ENCODE measurements at places on chromosomes 16 and 17.

GRCh38 chr17:75752405-75752709 lies 12.6 kb downstream of the GALK1 start:
- no peak for DNase-seq

DNA sequence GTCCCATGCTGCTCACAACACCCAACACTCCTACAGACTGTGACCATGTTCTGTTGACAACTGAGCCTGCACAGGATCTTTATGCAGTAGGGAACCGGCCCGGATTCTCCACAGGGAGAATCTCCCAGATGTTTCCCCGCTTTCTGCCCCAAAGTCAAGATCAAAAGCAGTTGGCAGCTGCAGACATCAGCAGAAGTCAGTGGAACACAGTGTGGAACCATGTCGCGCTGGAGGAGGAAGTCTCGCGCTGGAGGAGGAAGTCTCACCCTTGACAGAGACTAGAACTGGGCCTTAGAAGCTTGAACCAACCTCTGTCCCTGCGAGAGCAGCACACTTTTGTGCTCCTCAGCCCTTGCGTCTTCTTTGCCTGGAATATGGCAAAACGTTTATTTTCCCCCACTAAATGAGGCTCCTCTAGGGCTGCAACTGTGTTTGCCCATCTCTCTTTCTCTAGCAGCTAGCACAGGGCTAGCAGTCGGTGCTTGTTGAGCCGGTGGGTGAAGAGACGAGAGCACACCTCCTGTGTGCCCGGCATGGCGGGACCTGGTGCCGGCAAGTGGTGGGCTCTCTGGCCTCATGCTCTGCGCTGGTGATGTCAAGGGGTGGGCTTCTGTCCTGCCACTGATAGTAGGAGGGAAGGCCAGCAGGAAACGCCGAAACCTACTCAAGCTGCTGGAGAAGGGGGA lies 2.1 kb upstream of the MRC2 start:
- no peak for DNase-seq

DNA sequence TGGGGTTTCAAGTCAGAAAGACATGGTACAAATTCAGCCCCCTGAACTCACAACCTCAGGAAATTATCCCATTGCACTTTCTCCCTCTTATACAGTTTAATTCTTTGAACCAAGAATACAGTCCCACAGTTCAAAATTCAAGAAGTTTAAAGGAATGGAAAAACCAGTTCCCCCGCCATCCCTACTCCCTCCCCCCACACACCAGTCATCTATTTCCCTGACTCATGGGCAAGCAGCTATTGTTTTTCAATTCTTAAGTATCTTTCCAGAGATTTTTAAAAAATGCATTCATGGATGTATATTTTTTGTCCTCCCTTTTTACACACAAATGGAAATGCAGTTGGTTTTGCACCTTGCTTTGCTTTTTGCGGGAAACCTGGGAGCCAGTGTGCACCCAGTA lies 7.3 kb downstream of the SYCE1L start:
- DNase-seq: no peak

DNA sequence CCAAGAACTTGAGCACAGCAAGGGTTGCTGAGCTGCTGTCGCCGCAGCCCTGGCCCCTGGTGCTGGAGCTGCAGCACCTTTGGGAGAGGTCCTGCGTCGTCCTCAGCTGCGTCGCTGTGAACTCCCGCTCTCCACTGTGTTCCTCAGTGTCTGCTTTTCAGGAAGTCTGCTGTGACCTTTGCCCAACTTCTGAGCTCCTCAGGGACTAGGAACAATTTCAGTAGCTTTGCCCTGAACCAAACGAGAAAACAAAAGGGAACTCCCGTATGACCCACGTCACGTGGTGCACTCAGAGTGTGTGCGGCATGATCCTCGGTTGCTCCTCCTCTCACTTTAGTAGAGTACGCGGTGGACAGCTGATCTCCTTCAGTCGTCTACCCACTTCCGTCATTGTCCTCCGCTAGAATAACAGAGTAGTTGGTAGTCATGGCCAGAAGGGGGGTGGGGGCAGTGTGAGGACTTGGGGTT lies 44.2 kb downstream of the WDR45B start:
- DNase-seq: no peak

DNA sequence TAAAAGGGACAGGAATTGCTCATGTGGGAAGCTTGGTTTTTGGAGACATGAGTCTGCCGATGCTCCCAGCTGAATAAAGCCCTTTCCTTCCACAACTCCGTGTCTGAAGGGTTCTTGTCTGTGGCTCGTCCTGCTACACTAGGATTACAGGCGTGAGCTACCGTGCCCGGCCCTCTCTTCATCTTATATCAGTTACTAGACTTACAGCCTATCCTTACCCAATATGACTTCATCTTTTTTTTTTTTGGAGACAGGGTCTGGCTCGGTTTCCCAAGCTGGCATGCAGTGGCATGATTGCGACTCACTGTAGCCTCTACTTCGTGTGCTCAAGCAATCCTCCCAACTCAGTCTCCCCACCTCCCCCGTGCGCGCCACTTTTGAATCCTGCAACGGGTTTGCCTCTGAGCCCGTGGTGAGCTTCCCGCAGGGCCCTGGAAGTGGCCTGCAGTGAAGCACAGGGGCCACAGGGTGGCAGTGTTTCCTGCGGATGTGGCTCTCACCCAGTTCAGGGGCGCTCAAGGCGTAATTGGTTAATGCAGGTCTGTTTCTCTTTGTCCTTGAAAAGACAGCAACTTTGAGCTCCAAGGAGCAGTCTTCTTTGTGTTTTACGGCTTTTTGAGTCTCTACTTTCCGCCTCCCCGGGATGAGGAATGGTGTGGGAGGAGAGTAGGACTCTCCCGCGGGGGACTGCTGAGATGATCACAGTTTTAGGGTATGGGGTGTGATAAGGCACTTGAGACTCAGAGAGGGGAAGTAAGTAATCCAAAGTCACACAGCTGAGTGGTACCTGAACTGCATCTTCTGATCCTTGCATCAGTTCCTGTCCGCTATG lies 22.7 kb upstream of the GPRC5B start:
- DNase-seq: peak; percentile 84

DNA sequence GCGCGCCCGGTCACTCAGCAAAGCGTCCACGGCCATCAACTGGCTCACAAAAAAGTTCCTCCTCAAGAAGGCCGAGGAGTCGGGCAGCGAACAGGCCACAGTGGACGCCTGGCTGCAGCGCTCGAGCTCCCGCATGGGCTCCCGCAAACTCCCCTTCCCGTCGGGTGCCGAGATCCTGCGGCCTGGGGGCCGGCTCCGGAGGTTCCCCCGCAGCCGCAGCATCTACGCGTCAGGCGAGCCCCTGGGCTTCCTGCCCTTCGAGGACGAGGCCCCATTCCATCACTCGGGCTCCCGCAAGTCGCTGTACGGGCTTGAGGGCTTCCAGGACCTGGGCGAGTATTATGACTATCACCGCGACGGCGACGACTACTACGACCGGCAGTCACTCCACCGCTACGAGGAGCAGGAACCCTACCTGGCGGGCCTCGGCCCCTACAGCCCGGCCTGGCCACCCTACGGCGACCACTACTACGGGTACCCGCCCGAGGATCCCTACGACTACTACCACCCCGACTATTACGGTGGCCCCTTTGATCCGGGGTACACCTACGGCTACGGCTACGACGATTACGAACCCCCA lies 10.7 kb downstream of the MYO15A start:
- DNase-seq: no peak

DNA sequence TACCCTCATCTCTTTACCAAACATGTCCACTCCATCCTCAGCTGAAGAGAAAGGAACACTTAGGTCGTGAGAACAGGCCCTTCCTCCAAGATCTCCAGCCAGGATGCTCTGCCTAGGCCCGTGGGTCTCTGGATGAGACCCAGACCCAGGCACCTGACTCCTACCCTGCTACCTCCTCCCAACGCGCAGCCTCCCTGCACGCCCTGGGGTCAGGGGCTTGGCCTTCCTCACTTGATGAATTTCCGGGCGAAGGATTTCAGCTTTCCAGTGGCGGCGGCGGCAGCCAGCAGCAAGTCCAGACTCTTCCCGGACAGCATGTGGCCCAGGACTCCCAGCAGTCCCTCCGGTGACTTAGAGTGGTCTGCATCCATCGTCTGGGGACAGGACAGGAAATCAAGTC lies 13.4 kb downstream of the CSF3 start:
- no peak for DNase-seq

All from NCI-H82 (cell line).